ENCODE measurements at places on chromosomes 1 and 21.
A peak's percentile ranks its signal among the peaks of the same experiment; 100 is the strongest.

GRCh38 chr1:241716915-241717656 lies 65.0 kb downstream of the WDR64 start:
- DNase-seq = no peak

GRCh38 chr21:42513985-42514882 lies 582 bp downstream of the SLC37A1 start:
- peak; percentile 69 for DNase-seq

- DNase-seq = no peak
Measured at GRCh38 chr21:31629972-31630711, 29.4 kb upstream of the SOD1 start.

DNA sequence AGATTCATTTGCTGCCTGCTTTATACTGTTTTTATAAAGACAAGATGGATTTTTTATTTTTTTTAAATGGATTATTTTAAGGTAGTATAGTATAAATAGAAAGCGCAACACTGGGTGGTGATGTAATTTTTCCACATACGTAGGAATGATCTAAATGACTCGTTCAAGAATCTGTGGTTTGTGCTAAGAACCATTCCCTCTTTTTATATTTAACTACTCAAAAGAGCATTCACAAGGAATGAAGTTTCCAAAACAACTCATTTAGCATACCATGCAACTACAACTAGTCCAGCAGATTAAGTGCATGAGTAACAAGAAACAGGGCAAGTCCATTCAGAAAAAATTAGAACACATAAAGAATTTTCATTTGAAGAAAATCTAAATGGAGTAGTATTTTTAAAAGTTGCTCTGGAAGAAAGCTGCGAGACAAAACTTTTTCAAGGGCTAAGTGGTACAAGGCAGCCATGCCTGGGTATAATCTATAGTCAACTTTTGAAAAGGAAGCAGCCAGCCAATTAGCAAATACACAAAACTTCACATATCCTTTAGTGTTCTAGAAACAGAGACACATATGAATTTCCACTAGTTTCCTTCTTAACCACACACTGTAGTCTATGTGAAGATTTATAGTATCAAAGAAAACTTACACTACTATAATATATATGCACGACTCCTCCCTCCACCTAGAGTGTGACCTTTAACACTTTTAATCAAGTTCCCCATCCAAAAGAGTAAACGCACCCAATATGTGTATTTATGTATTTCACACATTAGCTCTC lies 23.4 kb downstream of the GTF2B start:
- peak; percentile 13 for DNase-seq

DNA sequence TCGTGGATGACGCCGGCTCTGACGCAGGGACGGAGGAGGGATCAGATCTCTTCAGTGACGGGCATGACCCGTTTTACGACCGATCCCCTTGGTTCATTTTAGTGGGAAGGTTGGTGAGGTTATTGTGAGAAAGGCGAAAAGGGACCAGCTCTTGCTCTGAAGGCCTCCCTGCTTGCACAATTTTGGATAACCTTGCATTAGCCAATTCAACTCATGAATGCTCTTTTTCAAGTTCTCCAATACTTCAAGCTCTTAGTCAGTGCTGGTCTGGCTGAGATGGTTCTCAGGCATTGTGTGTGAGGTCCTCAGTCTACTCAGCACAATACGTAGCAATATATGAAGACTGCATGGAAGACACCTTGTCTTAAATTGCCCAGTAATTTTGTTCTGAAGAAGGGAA lies 72.6 kb upstream of the PGD start:
- DNase-seq = no peak

DNA sequence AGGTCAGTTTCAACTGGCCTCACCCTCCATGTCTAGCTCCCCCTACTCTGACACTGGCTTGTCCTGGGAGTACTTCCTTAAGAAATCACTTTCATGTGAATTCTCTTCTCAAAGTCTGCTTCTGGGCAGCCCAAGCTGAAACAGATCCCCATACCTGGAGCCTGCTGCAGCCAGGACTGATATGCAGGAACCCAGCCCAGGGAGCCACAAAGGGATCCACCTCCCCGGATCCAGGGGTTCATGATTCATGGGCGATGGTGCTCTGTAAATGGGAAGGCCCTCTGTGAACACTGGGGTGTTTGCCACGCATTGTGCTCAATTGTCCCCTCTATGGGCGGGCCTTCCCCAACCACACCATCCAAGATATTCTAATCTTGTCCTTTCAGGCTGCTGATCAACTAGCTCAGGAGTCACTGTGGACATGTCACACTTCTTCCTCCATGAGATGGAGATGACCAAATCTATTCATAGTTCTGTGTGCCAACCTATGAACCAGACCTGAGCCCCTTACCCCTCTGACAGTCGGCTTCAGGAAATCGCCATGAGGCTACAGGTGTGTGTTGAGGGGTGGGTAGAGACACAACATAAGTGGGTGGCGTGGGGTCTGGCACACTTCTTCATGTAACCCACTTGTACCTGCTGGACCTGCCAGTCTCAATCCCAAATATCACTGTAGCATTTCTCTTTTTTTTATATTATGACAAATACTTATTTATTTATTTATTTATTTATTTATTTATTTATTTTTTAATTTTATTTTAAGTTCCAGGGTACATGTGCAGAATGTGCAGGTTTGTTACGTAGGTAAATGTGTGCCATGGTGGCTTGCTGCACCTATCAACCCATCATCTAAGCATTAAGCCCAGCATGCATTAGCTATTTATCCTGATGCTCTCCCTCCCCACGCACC lies 41.8 kb downstream of the RUNX3 start:
- DNase-seq = no peak

- DNase-seq = no peak
Measured at GRCh38 chr1:194103101-194103500, 916.7 kb upstream of the B3GALT2 start.

DNA sequence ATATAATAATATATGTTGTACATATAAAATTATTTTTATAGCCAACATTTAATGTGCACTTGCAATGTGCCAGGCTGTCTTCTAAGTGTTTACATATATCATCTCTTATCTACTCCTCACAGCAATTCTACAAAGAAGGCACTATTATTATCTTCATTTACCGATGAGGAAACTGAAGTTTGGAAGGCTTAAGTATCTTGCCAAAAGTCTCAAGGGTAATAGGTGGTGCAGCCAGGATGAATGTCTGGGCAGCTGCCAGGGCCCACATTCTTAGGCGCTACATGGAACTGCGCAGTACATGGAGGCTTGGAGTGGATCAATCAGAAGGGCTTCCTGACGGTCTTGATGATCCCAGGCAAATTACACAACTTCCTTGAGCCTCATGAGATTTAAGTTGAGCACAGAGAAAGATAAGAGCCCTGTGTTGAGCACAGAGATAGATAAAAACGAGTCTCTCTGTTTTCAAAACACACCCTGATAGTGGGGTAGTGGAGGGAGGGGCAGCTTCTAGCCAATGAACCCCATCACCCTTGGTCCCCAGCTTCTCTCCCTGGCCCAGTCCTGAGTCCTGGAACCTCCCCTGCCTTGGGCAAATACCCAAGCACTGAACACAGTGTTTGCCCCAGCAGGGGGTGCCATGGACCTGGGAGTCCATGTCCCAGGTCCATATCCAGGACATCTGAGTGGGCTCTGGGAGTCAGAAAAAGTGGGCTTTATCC lies 9.2 kb downstream of the POU3F1 start:
- DNase-seq = no peak

DNA sequence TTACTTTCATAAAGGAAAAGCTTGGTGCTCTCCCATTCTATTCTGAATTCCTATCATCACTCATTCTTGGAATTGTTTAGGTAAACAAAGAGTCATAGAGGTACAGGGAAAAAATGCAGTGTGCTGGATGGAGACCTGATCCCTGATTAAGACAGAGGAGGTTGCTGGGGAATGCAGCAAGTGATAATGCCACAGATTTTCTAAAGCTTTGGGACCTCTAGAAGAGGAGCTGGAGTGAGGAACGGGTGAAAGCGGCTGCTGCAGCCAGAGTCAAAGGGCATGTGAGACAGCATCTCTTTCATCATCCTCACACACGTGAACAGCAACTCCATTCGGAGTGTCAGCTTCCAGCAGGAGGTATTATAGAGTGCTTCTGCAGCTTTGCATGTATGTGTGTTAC lies 54.9 kb upstream of the DIPK1A start:
- DNase-seq = no peak

- no peak for DNase-seq
Measured at GRCh38 chr1:162376691-162377090, at the start of gene SPATA46. SPATA46 (minus strand) TSS chr1:162376854; CDS start chr1:162376790, 64 bp downstream.

- DNase-seq = no peak
Measured at GRCh38 chr1:160612613-160613218, 33.4 kb upstream of the CD84 start.

DNA sequence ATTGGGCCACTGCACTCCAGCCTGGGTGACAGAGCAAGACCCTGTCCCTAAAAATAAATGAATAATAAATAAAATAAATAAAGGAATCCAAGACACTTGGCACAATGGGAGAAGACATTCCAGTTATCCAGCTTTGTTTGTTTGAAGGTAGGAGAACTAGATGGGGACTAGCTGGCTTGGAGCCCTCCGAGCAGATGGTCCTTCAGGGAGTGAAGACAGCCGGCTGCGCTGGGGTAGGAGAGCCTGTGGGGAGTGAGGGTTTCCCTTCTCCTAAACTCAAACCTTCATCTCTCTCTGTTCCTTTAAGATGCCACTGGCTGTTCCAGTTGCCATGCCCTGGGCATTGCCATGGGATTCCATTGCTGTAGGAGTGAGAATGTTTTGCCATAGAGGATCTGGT lies 120.6 kb downstream of the NAV1 start:
- DNase-seq = no peak

DNA sequence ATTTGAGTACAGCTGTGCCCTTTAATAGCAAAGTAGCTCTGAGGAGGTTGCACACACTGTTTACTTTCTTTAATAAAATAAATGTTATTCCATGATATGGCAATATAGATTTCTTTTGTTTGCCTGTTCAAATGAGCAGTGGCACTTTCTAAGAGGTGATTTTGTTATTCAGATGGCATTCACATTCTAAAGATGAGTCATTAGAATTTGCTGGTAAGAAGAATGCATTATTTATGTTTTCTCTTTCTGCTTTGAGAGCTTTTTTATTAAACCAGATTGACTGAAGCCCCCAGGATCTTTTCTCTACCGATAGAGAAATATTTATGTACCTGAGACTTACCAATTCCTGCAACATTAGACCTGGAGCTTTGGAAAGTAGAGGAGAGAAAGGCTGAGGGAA lies 11.2 kb upstream of the LEPR start:
- DNase-seq = no peak

- DNase-seq = no peak
Measured at GRCh38 chr1:157993147-157993917, at the start of gene KIRREL1. KIRREL1 (plus strand) TSS chr1:157993645; CDS start chr1:157993677, 32 bp downstream.
